G401 (cell line): ENCODE measurements at places on chromosomes 4 and X. TPM values are rescaled to one million over a fixed set of nuclear protein-coding genes. Genes with fewer than 3 reads are reported as not detected.

- no peak for DNase-seq
These were observed 205.4 kb upstream of the RPS6KA3 start for GRCh38 chrX:20472148-20472547.

GAGE12H gene
- total RNA-seq: not detected in 2 replicates

DNA sequence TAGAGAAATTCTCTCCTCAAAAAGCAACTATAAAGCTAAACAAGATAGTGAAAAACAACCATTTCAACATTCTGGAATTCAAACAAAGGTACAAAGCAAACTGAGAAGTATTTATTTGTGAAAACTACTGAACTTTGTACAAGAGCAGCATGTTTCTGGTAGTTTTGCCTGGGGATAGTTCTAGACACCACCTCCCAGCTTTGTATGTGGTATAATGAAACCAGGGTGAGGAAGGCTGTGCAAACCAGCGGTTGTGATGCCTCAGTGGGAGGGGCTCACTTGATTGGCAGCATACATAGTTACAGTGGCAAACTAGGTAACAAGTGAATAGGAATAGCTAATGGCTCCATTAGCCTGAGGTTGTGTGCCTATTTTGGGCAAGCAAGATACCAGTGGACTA, 18.6 kb upstream of the FRMD7 start:
- no peak for DNase-seq

NFKB1 gene
- 14.6 and 16.6 TPM in 2 replicates for total RNA-seq

DNA sequence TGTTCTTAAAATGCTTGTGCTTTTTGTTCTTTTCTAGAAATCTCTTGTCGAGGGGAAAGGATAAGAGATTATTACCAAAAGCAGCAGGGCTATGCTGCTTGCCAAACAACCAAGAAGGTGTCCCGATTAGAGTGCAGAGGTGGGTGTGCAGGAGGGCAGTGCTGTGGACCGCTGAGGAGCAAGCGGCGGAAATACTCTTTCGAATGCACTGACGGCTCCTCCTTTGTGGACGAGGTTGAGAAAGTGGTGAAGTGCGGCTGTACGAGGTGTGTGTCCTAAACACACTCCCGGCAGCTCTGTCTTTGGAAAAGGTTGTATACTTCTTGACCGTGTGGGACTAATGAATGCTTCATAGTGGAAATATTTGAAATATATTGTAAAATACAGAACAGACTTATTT, 81.5 kb upstream of the PACRGL start:
- DNase-seq: no peak

DNA sequence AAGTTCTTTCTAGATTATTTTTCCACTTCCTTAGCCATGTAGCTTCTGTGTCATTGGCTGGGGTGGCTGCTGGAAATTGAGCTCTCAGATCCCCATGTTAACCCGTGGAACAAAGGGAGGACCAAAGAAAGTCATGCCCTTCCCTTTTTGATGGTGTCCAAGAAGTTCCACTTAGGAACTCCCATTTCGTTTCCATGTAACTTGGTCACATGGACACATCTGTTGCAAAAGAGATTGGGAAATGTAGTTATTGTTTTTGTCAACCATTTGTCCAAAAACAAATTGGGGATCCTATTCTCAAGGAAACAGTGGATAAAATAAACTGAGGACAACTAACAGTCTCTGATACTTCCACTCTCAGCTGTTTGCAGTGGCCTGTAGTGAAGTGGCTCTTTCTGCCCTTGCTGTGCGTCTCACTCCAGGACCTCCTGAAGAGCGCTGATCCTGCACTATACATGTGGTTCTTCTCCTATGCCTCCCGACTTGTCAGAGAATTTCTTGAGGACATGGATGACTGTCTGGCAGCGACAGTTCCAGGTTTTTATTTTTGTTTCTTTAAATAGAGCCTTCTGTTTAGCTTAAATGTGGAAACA, 125.3 kb upstream of the LNX1 start:
- no peak for DNase-seq

- DNase-seq: peak; percentile 13
These were observed 348.5 kb downstream of the MID1IP1 start for GRCh38 chrX:39149761-39150160.

ARMCX1 gene
- total RNA-seq: 0.25 and 1.1 TPM in 2 replicates

COX7B2 gene
- total RNA-seq: not detected in 2 replicates

GRCh38 chrX:132489578-132490419, 961 bp upstream of the MBNL3 start:
- DNase-seq: no peak

PABPC4L gene
- total RNA-seq: 1.1 and 1.4 TPM in 2 replicates

- no peak for DNase-seq
These were observed 84.7 kb downstream of the OTC start for GRCh38 chrX:38437093-38437492.

- DNase-seq: no peak
These were observed 31.8 kb downstream of the PLAC8 start for GRCh38 chr4:83082777-83083176.

GRCh38 chr4:3286335-3287175, 6.3 kb upstream of the RGS12 start:
- DNase-seq: no peak

- DNase-seq: peak; percentile 51
These were observed 1.0 kb downstream of the NDST3 start for GRCh38 chr4:118035309-118035708.

- no peak for DNase-seq
These were observed 34.5 kb downstream of the ZFX start for GRCh38 chrX:24184018-24184417.

GRCh38 chrX:102712981-102713625, 855 bp downstream of the GPRASP2 start:
- DNase-seq: peak; percentile 83

- DNase-seq: peak; percentile 67
These were observed 5.6 kb upstream of the CT47C1 start for GRCh38 chrX:119067023-119067739.

GRCh38 chr4:58411904-58412303, 1301.7 kb upstream of the IGFBP7 start:
- DNase-seq: no peak

GUCY1A1 gene
- 25.7 and 29.0 TPM in 2 replicates for total RNA-seq

DNA sequence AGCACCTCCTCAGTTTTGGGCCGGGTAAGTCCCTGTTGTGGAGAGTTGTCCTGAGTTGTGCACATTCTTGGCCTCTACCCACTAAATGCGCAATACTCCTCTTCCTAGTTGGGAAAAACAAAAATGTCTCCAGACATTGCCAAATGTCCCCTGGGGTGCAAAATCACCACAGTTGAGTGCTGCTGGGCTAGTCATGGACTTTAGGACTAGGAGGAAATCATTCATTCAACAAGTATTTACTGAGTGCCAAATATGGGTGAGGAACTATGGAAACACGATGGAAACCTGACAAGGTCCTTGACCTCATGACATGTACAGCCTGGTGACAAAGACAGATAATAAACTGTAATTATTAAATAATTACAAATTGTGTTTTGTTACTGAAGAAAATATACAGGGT, 71.6 kb downstream of the STX18 start:
- no peak for DNase-seq

ENPP6 gene
- not detected in 2 replicates for total RNA-seq

DNA sequence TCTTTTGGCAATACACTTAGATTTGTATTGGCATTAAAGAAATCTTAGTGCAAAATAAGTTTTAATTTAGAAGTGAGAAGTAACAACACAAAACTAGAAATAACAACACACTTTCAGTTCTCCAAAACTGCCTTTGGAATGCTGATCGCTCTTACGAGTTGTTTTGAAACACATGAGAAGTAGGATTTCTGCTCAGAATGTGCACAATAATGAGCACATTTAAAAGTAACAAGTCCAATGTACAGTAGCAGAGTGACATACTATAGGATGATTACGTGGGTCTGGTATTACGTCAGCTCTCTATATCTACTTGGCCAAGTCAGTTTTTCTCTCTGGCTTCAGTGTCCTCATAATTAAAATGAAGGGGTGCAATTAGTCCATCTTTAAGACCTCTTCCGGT, 164.8 kb downstream of the CHM start:
- DNase-seq: no peak

USP17L26 gene
- total RNA-seq: not detected in 2 replicates

DNA sequence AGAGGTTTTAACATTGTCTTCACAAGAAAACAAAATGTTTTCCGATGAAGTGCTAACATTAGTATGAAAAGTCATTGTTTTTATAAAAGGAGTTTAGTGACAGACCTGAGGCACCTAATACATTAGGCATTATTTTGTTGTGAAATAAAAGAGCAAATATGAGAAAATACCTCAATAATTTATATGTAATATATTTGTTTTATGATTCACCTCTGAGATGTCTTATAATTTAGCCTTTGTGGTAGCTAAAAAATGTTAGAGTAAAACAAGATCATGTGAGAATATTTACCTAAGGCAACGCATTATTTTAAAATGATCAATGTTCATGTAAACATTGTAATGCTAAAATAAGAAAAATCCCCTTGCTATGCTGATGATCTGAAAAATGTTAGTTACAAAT, 100.9 kb upstream of the WDFY3 start:
- DNase-seq: no peak

DNA sequence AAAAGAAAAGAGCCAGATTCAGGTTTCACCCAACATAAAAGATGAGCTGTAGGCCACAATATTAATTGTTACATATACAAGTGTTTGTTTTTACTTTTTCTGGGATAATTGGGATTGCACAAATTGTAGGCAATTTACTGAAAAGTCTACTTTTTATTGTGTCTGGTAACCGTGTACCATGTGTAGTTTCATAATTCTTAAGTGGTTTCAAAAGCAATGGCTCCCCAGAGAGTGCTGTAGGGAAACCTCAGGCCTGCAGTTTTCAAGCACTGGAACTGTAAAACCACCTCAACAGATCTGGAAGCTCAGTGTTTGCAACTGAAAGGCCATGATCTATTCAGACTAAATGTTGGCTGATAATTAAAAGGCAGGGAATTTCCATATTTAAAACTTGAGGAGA, 53.9 kb upstream of the MMAA start:
- DNase-seq: no peak

DNA sequence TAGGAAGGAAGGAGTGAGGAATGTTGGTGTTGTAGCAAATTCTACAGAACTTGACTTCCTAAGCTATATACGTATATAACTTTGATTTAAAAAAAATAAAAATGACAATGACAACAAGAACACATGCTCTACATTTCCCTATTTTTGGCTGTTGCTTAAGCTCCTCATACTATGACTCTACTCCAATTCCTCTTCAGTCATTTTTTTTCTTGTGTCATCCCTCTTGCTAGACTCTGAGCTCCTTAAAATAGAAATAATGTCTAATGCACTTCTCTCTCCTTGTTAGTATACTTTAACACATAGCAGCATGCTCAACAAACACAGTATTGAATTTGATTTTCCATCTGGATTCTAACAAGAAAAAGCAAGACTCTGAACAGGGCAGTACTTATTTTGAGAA, 144.0 kb downstream of the HDX start:
- no peak for DNase-seq

DNA sequence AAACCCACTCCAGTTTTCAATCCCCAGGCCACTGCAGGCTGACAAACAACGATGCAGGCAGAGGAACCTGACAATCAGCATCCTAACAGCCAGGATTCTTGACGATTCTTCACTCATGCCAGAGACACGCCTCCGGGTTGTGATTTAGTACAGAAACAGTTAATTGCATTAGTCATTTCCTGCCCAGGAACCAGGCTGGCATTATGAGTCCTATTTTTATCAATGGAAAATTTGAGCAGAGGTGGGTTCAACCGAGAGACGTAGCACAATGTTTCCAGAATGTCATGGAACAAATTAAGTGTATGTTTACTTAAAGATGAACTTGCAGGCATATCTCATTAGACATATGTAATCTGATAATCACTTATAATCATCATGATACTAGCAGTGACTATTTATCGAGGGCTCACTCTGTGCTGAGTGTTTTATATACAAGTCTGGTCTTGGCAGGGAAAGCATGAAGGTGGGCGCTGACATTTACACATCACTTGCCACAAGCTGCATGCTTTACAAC, 159.7 kb downstream of the NSUN7 start:
- DNase-seq: no peak

ATP6AP1 gene
- 48.9 and 60.6 TPM in 2 replicates for total RNA-seq

PLK4 gene
- total RNA-seq: 6.3 and 16.6 TPM in 2 replicates

XG gene
- total RNA-seq: 0.51 TPM in 1 of 2 replicates, not detected in the other

- peak; percentile 33 for DNase-seq
These were observed 87.6 kb downstream of the ABLIM2 start for GRCh38 chr4:8070736-8071718.

DNA sequence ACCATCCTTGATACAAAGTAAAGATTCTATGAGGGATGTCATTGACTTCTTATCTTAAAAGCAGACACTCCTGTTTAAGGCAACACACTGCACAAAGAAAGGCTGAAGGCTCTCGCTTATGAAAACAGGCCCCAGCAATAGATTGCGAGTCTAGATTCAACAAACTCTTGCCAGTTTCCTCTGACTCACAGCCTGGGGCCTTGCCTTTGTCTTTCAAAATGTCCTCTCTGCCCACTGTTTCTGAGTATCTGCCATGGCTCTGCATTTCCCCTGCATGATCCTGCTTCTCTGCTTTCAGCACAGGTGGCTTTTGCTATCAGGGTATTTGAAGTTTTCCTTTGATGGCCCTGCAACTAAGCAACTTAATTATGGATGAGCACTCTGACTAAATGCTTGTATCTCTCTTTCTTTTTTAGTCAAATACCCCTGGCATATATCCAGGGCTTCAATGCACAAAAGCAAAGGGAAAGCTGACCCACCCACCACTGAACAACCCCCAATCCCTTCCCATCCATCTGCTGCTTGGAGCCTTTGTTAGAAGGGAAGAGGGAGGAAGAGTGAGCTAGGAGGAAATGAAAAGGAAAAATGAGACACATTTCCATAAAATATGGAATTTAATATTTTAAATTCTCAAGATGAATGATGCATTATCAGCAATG, 32.2 kb downstream of the NDP start:
- no peak for DNase-seq

GRCh38 chr4:122119739-122120138, 32.4 kb upstream of the BLTP1 start:
- no peak for DNase-seq

GRCh38 chrX:45592101-45592500, 391.4 kb upstream of the DIPK2B start:
- DNase-seq: no peak

DNA sequence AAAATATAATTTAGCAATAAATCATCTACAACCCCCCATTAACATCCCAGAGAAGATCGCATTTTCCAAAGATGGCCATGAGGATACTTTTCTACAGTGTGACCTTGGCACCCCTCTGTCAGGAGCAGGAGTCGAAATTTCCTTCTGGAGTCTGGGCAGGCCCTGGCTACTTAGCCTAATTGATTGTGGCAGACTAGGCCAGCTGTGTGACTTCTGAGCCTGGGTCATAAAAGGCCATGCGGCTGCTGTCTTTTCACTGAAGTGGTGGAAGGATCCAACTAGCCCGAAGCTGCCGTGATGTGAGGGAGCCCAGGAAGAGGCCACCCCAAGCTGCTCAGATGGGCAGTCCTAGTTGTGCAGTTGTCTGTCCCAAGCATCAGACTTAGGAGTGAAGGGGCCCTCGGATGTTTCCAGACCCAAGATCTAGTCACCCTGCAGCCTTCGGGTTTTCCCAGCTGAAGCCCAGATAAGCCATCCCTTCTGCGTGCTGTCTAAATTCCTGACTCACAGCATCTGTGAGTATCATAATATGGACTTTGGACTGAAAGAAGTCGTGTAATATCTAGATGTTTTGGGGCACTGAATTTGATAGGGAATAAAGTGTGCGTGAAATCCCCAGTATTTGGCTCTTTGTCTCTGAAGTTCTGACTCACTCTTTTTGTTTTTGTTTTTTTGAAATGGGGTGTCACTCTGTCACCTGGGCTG, 21.0 kb downstream of the PDK3 start:
- no peak for DNase-seq

- no peak for DNase-seq
These were observed 239.1 kb downstream of the NDST4 start for GRCh38 chr4:114874321-114874720.
